ENCODE measurements at places on chromosomes 5 and 9.

- no peaks in the 10 kb centered on the region for H3K36me3 ChIP-seq
- no peak overlapping the region for H3K4me3 ChIP-seq
- H3K27ac ChIP-seq, result no peak overlapping the region
- no peaks in the 10 kb centered on the region for H3K4me1 ChIP-seq
Measured at GRCh38 chr5:103444333-103445038, 118.1 kb downstream of the NUDT12 start.

DNA sequence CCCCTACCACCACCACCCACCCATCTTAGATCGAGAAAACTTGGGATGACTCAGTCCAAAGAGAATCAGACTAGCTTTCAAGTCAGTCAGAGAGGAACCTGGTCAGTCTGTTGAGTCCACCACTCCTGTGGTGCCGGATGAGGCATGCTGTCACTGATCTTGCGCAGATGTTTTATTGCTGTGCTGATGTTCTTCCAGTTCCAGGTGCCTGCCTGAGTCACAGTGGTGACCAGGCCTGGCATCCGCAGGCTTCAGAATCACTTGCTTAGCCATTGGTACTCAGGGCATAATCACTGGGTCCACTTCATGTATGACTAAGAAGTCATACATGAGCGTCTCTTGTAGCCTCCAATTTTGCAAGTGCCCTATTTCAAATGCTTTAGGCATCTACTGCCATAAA lies 114.1 kb downstream of the MUSK start:
- no peak for ATAC-seq
- H3K27me3 ChIP-seq, result no peaks in the 10 kb centered on the region
- H3K4me1 ChIP-seq, result peaks cover 2% of the 10 kb centered on the region
- H3K27ac ChIP-seq, result no peak overlapping the region
- no peak overlapping the region for H3K4me3 ChIP-seq
- H3K36me3 ChIP-seq, result no peaks in the 10 kb centered on the region

GRCh38 chr9:93141771-93142483 lies 7.9 kb upstream of the NINJ1 start:
- no peaks in the 10 kb centered on the region for H3K36me3 ChIP-seq
- no peak overlapping the region for H3K27ac ChIP-seq
- no peaks in the 10 kb centered on the region for H3K4me1 ChIP-seq
- H3K4me3 ChIP-seq, result no peak overlapping the region
- no peak for ATAC-seq

DNA sequence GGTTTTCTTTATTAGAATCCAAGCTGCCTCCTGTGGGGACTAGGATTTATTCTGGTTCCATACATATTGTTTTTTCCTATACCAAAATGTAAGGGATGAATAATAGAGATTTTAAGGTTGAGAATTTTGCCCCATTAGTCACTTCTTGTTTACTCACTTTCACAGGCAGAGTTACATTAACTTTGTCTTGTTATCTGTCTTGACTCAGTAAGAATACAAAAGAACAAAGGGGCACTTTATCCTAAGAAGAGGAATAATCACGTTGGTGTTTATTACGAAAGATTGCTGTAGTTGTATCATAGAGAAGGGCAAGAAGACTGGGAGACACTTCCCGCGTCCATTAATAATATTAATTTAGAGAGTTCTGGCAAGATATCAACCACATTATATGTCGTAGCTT lies 599.7 kb upstream of the FTMT start:
- no peaks in the 10 kb centered on the region for H3K27me3 ChIP-seq
- no peaks in the 10 kb centered on the region for H3K36me3 ChIP-seq
- ATAC-seq, result no peak
- H3K4me1 ChIP-seq, result no peaks in the 10 kb centered on the region

DNA sequence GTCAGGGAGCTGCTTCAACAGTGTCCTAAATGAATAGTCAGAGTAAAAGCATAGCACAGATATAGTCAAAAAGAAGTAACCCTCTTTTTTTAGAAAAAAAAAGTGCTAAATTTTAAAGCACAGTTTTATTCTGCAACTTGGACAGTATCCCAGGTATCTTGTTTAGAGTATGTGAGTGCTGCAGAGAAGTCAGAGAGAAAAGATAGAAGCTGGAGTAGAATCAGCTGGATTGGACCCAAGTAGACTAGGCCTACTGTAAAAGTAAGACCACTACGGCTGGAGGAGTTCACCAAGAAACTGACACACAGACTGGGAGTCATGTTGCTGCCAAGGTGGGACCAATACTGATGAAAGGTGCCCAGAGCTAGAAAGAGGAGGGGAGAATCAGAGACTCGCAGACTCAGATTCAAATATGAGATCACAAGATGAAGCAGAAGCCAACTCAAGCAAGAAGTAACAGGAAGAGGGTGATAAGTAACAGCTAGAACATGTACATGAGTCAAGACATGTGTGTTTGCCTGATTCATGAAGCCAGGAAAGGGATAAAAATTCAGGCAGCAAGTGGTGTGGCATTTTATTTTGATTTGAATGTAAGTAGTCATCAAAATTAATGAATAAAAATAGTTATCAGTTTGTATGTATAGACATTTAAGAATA lies 25.6 kb upstream of the TUSC1 start:
- peaks cover 35% of the 10 kb centered on the region for H3K4me1 ChIP-seq
- H3K4me3 ChIP-seq, result no peak overlapping the region
- no peak for ATAC-seq
- H3K27ac ChIP-seq, result peak overlapping the region; percentile 7
- no peaks in the 10 kb centered on the region for H3K27me3 ChIP-seq
- H3K36me3 ChIP-seq, result no peaks in the 10 kb centered on the region
